B cell (primary cell): ENCODE measurements at places on chromosomes 1 and 21.

GRCh38 chr1:163271535-163271934 is 50.2 kb upstream of the NUF2 start:
- no peak for DNase-seq

DNA sequence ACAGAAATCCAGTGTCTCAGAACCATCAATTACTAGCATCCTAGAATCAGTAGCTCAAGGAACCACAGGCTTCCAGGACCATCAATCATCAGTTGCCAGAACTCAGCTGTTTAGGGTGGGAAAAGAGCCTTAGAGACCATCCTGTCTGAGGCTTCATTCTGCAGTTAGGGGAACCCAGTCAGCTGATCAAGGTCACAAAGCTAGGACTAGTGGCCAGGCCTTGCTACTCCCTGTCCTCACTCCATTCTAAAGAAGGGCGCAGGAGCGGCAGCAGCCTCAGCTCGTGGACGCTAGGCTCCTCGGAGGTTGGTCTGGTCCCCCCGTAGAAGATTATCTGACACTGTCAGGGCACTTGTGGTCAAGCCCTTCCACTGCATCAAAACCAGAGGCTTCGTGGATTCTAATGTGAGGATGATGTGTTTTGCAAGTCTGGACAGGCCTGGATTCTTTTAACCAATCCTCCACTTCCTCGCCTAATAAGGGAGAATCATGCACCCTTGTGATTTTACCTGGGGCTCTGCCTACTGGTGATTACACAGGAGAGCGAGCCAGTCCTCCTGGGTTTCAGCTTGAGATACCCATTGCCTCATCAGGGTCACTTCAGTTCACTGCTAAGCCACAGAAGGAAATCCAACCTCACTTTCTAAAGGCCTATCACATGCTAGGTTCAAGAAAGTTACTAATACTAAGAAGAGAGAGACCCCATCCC is 41.7 kb upstream of the IFFO2 start:
- no peak for DNase-seq

DNA sequence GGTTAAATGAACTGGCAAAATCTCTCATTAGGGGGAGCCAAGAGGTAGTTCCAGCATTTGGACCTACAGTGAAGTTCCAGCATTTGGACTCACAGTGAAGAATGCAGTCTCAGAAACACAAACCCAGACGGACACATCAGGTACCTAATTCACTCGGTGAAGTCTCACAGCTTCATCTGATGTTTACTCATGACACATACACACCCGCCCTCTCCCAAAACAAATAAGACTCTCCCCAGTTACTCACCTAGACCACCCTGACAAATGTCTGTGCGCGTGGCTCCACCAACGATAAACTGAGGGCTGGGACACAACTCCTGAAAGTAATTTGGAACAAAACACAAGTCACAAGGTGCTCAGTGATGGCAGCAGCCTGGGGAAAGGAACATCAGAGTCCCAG is 11.4 kb downstream of the CAPN8 start:
- no peak for DNase-seq

DNA sequence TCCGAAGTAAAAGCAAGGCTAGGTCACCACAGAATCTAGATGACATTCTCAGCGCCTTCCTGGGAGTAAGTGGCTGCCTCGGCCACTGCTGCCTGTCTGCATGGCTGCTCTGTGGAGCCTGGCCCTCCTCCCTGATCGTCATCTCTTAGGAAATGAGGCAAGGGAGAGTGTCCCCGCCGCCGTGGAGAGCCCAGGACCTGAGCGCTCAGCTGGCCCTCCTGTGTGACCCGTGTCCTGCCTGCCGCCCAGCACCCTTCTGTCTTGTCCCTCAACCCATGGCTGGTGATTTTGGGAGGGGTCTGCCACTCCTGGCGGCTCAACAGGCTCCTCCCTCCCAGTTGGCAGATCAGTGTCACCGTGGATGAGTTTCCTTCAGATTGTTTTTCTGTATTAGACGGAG is 156.4 kb upstream of the COL6A1 start:
- DNase-seq = no peak

DNA sequence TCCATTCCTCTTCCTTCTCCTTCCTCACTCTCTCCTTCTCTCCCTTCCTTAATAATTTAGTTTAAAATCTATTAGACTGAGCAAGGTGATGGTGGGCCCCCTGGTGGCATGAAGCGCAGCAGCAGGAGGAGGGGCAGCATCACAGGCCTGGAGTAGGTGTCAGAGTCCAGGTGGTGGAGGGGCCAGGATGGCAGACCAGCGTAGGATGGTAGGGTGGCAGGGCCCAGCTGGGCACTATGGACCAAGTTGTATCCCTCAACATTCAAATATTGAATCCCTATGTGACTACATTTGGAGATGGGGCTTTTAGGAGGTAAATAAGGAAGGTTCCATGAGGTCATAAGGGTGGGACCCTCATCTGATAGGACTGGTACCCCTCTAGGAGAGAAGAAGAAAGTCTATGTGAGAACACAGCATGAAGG is 61.0 kb downstream of the WDR4 start:
- DNase-seq = peak; percentile 70

DNA sequence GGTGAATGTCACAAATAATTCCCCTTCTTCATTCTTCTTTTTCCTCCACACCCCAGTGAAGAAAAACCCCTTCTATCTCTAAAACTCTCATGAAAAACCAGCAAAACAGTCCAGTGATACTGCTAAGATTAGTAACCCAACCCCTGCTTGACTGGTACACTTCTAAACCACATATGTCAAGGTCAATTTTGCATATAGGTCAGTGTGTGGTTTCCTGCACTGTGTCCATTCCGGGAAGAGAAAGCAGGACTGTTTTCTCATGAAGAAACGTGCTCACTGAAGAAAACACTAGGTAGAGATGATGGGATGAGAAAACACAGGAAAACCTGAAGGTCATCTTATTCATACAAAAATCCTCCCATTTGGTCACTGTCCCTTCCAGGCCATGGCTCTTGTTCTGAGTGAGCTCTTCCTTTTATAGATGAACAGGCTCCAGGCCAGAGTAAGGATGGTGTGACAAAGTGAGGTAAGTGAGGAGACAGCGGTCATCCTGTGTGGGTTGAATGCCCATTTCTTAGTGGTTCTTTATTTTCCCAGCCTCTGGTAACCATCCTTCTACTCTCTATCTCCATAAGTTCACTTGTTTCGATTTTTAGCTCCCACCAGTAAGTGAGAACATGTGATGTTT is 122.7 kb downstream of the FASLG start:
- DNase-seq = no peak

- peak; percentile 79 for DNase-seq
Observed at GRCh38 chr1:113903501-113904292, 902 bp downstream of the AP4B1 start.

GRCh38 chr1:232192781-232193450 is 437.0 kb downstream of the SIPA1L2 start:
- no peak for DNase-seq

GRCh38 chr1:238492271-238492670 is 601.5 kb upstream of the ZP4 start:
- no peak for DNase-seq

DNA sequence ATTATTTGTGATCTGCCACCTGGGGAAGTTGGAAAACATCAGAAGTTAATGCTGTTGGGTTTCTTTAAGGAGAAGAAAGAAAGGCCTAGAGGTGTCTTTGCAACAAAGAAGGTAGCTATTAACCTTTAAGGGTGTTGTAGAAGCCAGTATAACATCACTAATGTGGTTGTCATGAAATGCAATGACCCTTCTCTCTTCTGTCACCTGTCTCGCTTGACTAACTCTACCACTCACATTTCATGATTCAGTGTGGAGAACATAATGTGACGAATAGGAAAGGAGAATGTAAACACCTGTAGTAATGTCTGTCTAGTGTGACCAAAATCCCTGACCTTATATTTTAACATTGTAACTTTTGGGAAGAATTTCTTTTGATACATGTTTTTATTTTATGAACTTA is 211.7 kb upstream of the UBE2U start:
- no peak for DNase-seq

DNA sequence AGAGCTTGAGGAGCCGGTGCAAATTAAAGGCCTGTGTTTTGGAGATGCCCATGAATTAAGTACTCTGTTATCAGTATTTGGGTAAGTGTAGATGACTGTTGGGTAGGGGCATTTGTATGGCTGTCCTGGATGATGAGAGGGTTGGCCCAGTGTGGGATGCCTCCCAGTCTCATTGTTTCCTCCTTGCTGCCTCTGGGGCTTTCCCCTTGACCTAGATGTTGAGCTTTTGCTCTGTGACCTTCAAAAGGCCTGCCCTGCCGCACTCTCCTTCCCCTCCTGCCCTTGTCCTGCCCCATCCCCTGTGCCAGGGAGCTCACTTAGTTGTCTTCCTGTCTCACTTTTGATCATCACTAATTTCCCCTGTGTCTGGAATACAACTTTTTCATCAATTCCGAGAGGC is 10.0 kb downstream of the GALNT2 start:
- DNase-seq = no peak

DNA sequence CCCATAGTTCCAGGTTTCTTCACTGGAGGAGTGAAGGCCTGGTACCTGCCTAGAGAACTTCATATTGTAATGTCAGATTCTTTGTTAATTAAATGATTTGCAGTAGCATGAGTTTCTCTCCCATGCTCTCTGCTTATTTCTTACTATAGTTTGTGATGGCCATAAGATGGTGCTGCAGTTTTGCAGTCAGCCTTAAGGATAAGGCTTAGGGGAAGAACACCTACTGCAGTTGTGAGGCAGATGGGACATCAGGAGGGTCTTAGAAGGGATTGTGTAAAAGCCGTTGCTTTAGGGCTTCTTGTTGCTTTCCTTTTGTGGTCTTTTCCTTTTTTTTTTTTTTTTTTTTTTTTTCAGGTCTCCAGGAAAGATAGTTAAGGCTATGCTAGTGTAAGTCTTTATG is 61.8 kb downstream of the MACF1 start:
- DNase-seq = no peak

DNA sequence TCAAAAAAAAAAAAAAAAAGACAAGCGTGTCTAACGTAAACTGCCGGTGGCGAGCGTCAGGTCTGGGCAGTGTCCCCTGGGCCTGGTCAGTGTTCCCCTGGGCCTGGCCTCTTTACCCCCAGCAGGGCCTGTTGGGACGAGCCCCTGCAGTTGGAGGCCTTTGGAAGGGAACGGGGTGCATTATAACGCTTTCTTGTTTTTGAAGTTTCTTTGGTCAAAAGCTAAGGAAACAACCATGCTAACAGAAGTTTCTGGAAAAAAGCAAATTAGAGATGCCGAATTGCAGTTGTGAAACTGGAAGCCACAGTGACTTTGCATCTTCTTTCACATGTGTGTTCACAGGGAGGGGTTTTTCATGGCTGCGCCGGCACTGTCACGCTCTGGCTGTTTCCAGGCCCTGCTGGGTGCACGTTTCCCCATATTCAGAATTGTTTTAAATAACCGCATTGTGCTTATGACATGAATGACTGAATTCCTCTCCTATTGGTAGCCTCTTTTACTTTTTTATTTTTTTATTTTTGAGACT is 16.0 kb downstream of the RRP1 start:
- peak; percentile 95 for DNase-seq

DNA sequence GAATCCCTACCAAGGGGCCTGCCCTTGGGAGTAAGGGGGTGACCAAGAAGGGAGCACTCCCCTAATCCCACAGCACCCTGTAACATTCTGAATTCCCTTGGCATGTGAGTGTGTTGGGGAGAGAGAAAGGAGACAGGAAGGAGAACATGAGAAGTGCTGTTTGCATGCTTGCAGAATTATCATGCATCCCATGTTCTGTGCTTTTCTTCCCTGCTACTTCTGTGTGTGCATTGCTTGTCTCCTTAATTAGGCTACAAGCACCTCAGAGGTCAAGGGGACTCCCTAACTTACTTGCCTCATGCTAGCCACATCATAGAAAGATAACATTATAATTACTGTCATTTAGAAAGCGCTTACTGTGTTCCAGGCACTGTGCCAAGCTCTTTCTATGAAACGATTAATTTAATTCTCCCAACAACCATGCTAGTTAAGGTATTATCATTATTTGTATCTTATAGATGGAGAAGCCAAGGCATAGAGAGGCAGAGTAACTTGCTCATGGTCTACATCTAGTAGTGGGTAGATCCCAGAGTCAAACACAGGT is 11.1 kb downstream of the NOS1AP start:
- DNase-seq = no peak

DNA sequence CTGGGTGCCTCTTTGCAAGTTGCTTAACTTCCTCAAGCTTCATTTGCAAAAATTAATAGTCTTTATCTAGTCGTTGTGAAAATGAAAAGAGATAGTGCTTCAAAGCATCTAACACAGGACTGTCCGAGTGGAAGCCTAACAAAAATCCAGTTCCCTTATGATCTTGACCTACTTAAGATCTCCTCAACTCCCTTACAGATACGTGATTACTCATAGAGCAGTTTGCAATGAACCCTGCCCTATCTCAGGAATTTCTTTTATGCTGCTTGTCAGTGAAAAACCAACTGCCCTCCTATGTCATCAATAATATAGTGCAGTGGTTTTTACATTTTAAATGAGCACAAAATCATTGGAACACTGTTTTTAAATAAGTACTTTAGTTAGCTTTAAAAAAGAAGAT is 314.3 kb downstream of the BACH1 start:
- DNase-seq = no peak
